ENCODE measurements at places on chromosomes 5 and 9. TPM values are rescaled to one million over a fixed set of nuclear protein-coding genes. Genes with fewer than 3 reads are reported as not detected.

The PTGER4 gene
- total RNA-seq, result 50.8 TPM

The APBA1 gene
- 0.13 TPM for total RNA-seq

The SPINK7 gene
- total RNA-seq, result not detected

The ANGPTL2 gene
- not detected for total RNA-seq

The NREP gene
- total RNA-seq, result 18.6 TPM

The PPWD1 gene
- total RNA-seq, result 46.5 TPM

The PLPP7 gene
- not detected for total RNA-seq

The NFIB gene
- total RNA-seq, result not detected

The CCNJL gene
- 0.23 TPM for total RNA-seq

- H3K4me3 ChIP-seq, result no peak overlapping the region
- no peak for DNase-seq
- no peaks in the 10 kb centered on the region for H3K4me1 ChIP-seq
Measured at GRCh38 chr5:98604721-98605425, 168.6 kb upstream of the RGMB start.

GRCh38 chr5:159478950-159479349 lies 148.7 kb upstream of the IL12B start:
- DNase-seq, result no peak
- H3K36me3 ChIP-seq, result peaks cover 4% of the 10 kb centered on the region
- peaks cover 7% of the 10 kb centered on the region for H3K4me1 ChIP-seq
- H3K27me3 ChIP-seq, result peaks cover 30% of the 10 kb centered on the region
- H3K27ac ChIP-seq, result no peak overlapping the region

DNA sequence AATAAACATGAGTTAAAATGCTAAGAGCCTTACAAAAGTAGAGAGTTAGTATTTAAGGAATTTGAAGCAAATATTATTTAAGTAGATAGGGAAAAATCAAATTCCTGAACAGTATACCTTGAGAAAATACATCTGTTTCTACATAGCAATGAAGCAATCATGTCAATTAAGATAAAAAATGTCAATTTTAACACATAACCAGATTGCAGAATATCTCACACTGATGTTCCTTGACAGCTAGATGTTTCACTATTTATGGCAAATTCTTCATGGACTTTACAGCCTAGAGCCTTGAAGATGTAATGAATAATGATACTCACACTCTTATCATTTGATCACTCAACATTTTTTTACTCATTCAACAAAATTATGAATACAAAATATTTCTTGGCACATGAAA lies 708.2 kb upstream of the PTPRD start:
- no peak overlapping the region for H3K27ac ChIP-seq
- no peaks in the 10 kb centered on the region for H3K36me3 ChIP-seq
- H3K4me1 ChIP-seq, result no peaks in the 10 kb centered on the region
- no peaks in the 10 kb centered on the region for H3K27me3 ChIP-seq

- no peaks in the 10 kb centered on the region for H3K4me1 ChIP-seq
- peaks cover 4% of the 10 kb centered on the region for H3K27me3 ChIP-seq
- no peak overlapping the region for H3K27ac ChIP-seq
- no peak for DNase-seq
- H3K4me3 ChIP-seq, result no peak overlapping the region
Measured at GRCh38 chr5:174532455-174533453, 191.6 kb upstream of the MSX2 start.

DNA sequence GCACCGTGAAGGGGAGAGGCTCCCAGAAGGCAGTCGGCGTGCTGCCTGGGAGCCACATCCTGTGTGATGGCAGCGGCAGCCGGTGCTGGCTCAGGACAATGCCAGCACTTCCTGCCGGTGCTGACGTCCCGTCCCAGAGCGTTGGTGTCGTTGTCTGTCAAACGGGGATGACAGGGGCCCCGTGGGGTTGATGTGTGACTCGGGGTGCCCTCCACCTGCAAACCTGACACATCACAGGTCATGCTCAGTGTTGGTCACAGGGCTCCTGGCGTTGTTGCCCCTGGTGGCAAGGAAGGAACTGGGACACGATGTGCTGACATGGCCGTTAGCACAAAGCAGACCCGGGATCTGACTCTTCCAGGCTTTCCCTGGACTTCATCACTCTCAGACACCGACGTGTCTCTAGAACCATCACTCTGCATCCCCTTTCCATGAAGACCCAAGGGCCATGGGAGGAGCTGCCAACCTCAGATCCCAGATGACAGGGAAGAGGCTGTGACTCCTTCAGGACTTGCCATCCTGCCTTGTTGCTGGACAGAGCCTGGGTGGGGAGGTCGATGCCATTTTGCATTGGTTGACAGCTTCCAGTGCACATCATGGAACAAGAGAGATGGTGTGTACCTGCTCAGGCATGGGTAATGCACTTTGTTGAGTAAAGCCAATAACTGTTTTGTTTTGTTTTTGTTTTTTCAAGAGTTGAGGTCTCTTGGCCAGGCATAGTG lies 21.5 kb downstream of the PLPP7 start:
- no peaks in the 10 kb centered on the region for H3K27me3 ChIP-seq
- H3K36me3 ChIP-seq, result no peaks in the 10 kb centered on the region
- H3K27ac ChIP-seq, result peak overlapping the region; percentile 86
- DNase-seq, result peak; percentile 79
- peak overlapping the region; percentile 40 for H3K4me3 ChIP-seq
- H3K4me1 ChIP-seq, result peaks cover 11% of the 10 kb centered on the region

GRCh38 chr5:172911628-172911880 lies 47.7 kb upstream of the RPL26L1 start:
- no peaks in the 10 kb centered on the region for H3K4me1 ChIP-seq
- no peak for DNase-seq
- H3K27ac ChIP-seq, result no peak overlapping the region
- peaks cover 6% of the 10 kb centered on the region for H3K36me3 ChIP-seq
- H3K27me3 ChIP-seq, result no peaks in the 10 kb centered on the region
- H3K4me3 ChIP-seq, result no peak overlapping the region

- no peak overlapping the region for H3K27ac ChIP-seq
- DNase-seq, result no peak
- peaks cover 2% of the 10 kb centered on the region for H3K27me3 ChIP-seq
- H3K4me3 ChIP-seq, result no peak overlapping the region
Measured at GRCh38 chr5:56492812-56493211, 259.7 kb upstream of the ANKRD55 start.

DNA sequence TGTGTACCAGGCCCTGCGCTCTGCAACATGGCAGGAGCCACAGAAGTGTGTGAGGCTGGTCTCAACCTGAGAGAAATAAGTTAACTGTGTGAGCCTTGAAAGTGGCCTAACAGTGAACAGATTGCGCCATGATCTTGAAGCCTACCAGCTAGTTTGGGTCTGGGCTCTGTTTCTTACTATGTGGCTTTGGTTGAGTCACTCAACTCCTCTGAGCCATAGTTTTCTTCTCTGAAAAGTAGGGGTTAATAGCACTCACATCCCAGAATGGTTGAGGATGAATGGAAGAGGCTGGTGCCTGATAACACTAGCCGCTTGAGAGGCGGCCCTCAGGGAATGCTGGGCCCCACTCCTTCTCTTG lies 121.5 kb downstream of the RGS3 start:
- H3K4me3 ChIP-seq, result no peak overlapping the region
- H3K27me3 ChIP-seq, result no peaks in the 10 kb centered on the region
- no peak for DNase-seq
- H3K27ac ChIP-seq, result peak overlapping the region; percentile 58

GRCh38 chr9:117344892-117345660 lies 69.8 kb downstream of the ASTN2 start:
- no peaks in the 10 kb centered on the region for H3K4me1 ChIP-seq
- H3K4me3 ChIP-seq, result no peak overlapping the region
- H3K27ac ChIP-seq, result no peak overlapping the region
- H3K27me3 ChIP-seq, result no peaks in the 10 kb centered on the region

DNA sequence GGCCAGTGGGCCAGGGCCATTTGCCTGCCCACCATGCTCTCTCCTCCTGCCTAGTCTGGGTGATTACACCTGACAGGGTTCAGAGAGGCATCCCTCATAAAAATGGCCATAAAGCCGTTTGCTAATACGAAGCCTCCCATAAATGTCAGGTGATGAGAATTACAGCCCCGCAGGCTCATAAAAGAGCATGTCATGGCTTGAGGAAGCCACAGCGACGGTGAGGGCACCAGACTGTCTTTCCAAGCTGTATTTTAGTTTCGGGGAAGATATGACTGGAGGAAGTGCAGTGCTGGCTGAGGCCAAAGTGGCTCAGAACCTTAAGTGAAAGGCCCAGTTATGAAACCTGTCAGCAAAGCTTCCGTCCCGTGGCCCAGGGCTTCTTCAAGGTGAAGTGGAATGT lies 18.5 kb upstream of the TCERG1 start:
- no peak overlapping the region for H3K4me3 ChIP-seq
- no peaks in the 10 kb centered on the region for H3K36me3 ChIP-seq
- H3K4me1 ChIP-seq, result peaks cover 2% of the 10 kb centered on the region
- H3K27ac ChIP-seq, result no peak overlapping the region
- no peak for DNase-seq
- peaks cover 18% of the 10 kb centered on the region for H3K27me3 ChIP-seq

GRCh38 chr9:105142406-105143135 lies 101.9 kb upstream of the SLC44A1 start:
- no peaks in the 10 kb centered on the region for H3K36me3 ChIP-seq
- H3K4me3 ChIP-seq, result no peak overlapping the region
- no peak for DNase-seq
- peaks cover 21% of the 10 kb centered on the region for H3K27me3 ChIP-seq
- H3K4me1 ChIP-seq, result peaks cover 4% of the 10 kb centered on the region

GRCh38 chr5:141986072-141986471 lies 17.2 kb downstream of the RNF14 start:
- DNase-seq, result no peak
- H3K27ac ChIP-seq, result no peak overlapping the region
- H3K27me3 ChIP-seq, result no peaks in the 10 kb centered on the region
- peaks cover 49% of the 10 kb centered on the region for H3K36me3 ChIP-seq
- H3K4me3 ChIP-seq, result no peak overlapping the region

GRCh38 chr9:16732546-16732945 lies 137.9 kb downstream of the BNC2 start:
- no peak overlapping the region for H3K27ac ChIP-seq
- peaks cover 15% of the 10 kb centered on the region for H3K27me3 ChIP-seq
- H3K4me1 ChIP-seq, result no peaks in the 10 kb centered on the region
- DNase-seq, result no peak

GRCh38 chr5:164296603-164297080 lies 791.2 kb downstream of the MAT2B start:
- H3K27me3 ChIP-seq, result no peaks in the 10 kb centered on the region
- DNase-seq, result no peak
- H3K36me3 ChIP-seq, result no peaks in the 10 kb centered on the region
- no peak overlapping the region for H3K27ac ChIP-seq

GRCh38 chr9:122265149-122265915 lies 650 bp downstream of the MRRF start:
- H3K4me1 ChIP-seq, result peaks cover 39% of the 10 kb centered on the region
- peak overlapping the region; percentile 97 for H3K4me3 ChIP-seq
- peaks cover 26% of the 10 kb centered on the region for H3K36me3 ChIP-seq
- peak overlapping the region; percentile 99 for H3K27ac ChIP-seq
- peak; percentile 46 for DNase-seq

DNA sequence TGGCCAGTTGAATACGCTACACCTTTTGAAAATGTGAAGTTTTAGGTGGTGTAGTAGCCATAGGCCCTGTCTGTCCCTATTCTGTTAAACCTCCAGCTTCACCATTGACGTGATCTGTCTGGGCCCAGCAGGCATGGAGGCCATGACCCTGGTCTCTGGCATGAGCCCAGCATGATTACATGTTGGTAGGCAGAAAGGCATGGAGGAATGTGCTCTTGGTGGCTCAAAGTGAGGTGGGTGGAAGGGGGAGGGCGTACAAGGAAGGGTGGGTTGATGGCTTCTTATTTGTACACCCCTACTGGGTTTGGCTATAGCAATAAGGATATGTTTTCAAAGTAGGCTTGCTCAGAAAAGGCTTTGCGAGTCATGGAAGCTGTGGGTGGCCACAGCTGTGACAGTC lies 23.7 kb downstream of the RALGPS1 start:
- no peak overlapping the region for H3K4me3 ChIP-seq
- DNase-seq, result no peak
- H3K27ac ChIP-seq, result no peak overlapping the region
- peaks cover 24% of the 10 kb centered on the region for H3K27me3 ChIP-seq
- no peaks in the 10 kb centered on the region for H3K36me3 ChIP-seq

DNA sequence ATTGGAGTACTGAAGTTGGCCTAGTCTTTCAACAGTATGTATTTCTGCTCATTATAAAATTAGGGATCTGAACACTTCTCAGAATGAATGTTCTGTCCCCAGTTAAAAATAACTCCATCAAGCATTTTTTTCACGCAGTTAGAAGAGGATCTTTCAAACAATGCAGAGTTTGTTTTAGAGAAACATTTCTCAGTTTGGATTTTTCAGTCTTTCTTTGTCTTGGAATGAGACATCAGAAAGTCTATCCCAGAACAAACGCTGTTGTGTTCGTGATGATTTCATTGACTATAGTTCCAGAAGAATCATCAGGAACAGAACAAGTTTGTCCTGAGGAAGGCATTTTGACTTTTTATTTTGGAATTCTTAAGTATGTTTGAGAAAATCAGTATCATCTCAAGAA lies 218.7 kb downstream of the ARRDC3 start:
- peaks cover 31% of the 10 kb centered on the region for H3K4me1 ChIP-seq
- no peaks in the 10 kb centered on the region for H3K27me3 ChIP-seq
- no peaks in the 10 kb centered on the region for H3K36me3 ChIP-seq
- no peak overlapping the region for H3K27ac ChIP-seq
- no peak overlapping the region for H3K4me3 ChIP-seq
- no peak for DNase-seq

GRCh38 chr5:177320879-177321278 lies 9.2 kb upstream of the MXD3 start:
- peaks cover 32% of the 10 kb centered on the region for H3K36me3 ChIP-seq
- H3K4me1 ChIP-seq, result peaks cover 40% of the 10 kb centered on the region
- DNase-seq, result no peak

- H3K4me1 ChIP-seq, result peaks cover 21% of the 10 kb centered on the region
- H3K36me3 ChIP-seq, result peaks cover 13% of the 10 kb centered on the region
- H3K4me3 ChIP-seq, result peak overlapping the region; percentile 16
- DNase-seq, result peak; percentile 80
- peak overlapping the region; percentile 82 for H3K27ac ChIP-seq
Measured at GRCh38 chr5:115209279-115209678, 39.6 kb upstream of the TRIM36 start.

DNA sequence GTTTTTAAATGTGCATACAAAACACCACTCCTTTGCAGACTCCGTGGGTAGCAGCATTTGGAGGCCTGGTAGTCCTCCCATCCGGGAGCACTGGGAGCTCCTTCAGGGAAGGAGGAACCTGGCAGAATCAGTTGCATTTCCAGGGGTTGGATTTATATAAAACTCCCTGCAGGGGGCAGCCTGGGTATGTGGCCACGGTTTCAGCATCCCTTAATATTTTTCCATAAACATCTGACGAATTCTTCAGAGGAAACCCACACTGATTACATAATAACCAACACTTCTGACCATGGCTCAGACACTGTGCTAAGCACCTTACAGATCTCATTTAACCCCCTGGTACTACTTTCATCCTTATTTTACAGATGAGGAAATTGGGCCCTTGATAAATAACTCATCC lies 6.1 kb upstream of the AFAP1L1 start:
- no peaks in the 10 kb centered on the region for H3K4me1 ChIP-seq
- no peak for DNase-seq
- H3K27me3 ChIP-seq, result peaks cover 17% of the 10 kb centered on the region
